ENCODE measurements at places on chromosomes 1 and 21.

- DNase-seq: no peak
Observed at GRCh38 chr1:29753244-29753643, 516.9 kb downstream of the PTPRU start.

GRCh38 chr1:171344473-171344820, 30.5 kb downstream of the FMO4 start:
- no peak for DNase-seq

GRCh38 chr1:19133360-19133759, 76.7 kb downstream of the UBR4 start:
- no peak for DNase-seq

GRCh38 chr1:10795276-10796021, 997 bp downstream of the CASZ1 start:
- DNase-seq: no peak

DNA sequence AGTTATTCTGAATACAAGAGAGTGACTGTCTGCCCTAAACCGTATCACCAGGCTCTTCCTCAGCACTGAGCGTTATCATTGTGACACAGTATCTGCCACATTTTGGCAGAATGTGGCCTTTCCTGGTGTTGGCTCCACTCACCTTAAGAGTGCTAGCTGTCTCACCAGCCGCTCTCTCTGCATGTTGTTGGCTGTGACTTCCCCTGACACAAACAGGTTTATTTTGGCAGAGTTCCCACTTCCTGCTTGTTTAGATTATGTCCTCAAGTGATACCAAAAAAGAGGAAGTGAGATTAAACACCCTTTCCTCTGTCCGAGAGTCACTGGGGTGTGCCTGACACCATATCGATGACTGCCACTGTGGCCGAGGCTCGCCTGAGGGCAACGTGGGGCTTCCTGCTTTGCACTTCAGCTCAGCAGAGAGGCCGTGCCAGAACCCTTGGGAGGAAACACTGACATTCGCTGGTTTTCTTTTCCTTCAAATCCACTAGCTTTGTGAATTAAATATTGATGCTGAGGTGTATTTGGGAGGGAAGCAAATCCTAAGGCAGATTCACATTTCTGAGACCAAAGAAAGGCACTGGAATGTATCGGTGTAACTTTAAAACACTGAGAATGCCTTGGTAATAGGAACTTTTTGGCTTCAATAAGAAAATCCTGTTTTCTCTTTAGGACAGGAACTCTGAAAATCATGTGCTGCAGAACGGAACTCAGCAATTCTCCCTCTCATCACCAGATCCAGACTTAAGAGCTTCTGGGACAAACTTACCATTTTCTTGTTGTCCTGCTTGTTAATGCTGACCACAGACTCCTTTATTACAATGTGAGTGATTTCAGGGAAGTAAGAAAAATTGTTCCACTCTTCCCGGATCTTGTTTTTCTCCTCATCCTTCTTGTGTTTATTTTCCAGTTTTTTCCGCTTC, 102.1 kb downstream of the JAK1 start:
- peak; percentile 99 for DNase-seq

GRCh38 chr1:1430992-1431844, 4.3 kb upstream of the VWA1 start:
- no peak for DNase-seq

DNA sequence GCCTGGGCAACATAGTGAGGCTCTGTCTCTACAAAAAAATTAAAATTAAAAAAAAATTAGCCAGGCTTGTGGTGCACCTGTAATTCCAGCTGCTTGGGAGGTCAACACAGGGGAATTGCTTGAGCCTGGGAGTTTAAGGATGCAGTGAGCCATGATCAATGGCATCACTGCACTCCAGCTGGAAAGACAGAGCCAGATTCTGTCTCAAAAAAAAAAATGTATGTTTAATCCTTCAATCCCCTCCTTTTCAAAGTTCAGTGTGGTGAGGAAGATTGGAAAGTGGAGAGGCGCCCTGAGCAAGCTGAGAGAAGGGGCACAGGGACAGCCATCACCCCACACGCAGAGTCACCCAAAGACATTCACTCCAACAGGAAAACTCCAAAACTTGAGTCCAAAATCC, 97.7 kb upstream of the BACE2 start:
- no peak for DNase-seq

GRCh38 chr1:92504291-92505014, 17.7 kb upstream of the GFI1 start:
- DNase-seq: no peak

- no peak for DNase-seq
Observed at GRCh38 chr1:59063501-59063900, 233.4 kb upstream of the FGGY start.

DNA sequence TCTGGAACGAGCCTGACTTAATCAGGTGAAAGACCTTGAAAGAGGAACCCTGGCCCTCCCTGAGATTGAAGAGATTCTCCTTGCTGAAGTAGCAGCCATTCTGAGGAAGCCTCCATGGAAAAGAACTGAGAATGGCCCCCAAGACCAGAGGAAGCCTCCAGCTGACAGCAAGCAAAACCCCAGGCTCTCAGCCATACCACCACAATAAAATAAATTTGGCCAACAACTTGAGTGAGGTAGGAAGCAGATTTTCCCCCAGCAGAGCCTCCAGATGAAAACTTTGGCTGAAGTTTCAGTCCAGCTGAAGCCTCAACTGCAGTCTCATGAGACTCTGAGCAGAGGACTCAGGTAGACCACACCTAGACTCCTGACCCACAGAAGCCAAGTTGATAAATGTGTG, 34.0 kb upstream of the SLAMF9 start:
- DNase-seq: no peak

- no peak for DNase-seq
Observed at GRCh38 chr1:204216236-204216635, 2.4 kb upstream of the GOLT1A start.

DNA sequence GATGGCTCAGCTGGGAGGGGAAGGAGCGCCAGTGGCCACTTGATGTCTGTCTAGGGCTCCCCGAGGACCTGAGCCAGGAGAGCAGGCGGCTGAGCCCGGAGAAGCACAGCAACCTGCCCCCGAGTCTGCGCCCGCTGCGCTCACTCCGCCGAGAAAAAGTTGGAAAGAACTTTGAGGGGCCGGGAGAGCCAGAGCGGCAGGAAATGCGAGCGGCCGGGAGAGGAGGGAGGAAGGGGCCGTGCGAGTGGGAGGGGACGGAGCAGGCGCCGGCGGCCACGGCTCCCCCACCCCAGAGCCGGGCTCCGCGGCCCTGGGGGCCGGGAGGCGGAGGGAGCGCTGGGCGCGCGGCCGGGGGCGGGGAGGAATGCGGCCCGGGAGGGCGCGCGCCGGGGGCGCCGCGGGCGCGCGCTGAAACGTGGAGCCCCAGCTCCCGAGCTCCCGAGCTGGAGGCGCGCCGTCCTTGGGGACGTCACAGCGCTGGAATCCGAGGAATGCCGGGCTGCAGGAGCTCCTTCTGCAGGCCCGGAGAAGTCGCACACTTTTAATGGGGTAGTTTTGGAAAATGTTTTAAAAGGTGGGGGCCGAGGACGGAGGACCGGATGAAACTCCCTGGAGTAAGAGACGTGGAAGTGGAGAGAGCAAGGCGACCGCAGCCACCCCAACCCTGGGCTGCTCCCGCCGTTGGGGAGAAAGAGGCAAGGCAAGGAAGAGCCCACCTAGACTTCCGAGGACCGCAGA, at the start of gene PTPN14:
TSS of gene PTPN14 (minus strand) at position 167 of the 738 bp plus-strand sequence. CDS start 86,799 bp downstream, outside the sequence.
- peak; percentile 15 for DNase-seq

DNA sequence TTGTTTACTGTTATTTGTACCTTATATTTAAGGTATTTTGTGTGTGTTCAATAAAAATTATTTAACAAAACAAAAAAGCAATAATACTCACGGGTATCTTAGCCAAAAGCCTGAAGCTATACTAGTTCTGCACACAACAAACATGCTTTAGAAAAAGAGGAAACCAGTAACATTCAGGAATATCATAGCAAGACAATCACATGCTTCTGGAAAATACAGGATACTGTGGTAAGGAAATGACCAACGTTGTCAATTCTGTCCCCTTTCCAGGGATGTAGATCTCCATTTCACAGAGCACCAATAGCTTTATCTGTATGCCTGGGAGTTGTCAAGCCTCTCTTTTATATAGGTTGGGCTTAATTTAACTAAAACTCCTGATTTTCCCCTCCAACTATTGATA, 288.4 kb downstream of the SMYD3 start:
- no peak for DNase-seq

DNA sequence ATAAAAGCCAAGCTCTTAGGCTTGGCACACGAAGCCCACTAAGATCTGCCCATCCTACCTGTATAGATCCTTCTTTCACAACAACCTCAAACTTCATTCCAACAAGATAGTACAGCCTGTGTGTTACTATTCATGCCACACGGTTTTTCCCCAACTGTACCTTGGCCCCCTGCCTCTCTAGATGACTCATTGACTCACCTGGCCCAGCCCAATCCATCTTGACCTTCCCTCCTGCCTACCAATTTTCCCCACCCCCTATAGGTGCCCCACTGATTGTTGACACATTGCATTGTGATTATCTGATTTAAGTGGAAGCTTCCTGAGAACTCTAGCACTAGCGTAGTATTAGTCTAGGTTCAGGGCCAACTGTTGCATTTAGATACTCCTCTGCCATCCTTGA, 2.0 kb upstream of the CD101 start:
- DNase-seq: no peak

- DNase-seq: no peak
Observed at GRCh38 chr1:27108588-27108987, 46.3 kb downstream of the SLC9A1 start.

DNA sequence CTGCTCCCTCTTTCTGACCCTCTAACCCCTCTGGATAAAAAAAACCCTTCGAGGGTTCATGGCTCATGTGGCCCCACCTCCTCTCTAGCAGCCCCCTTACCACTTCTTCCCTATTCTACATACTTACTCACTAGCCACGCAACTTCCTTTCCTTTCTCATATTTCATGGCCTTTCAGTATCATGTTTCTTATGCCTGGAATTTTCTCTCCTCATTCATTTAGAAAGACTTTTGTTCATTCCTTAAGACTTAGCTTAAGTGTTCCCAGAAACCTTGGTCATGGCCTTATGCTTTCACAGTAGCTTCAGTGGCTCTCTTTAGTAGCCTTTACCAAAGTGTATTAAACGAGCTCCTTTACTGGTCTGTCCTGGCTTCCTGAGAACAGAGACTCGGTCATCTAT, 6.1 kb downstream of the ACP6 start:
- DNase-seq: no peak

DNA sequence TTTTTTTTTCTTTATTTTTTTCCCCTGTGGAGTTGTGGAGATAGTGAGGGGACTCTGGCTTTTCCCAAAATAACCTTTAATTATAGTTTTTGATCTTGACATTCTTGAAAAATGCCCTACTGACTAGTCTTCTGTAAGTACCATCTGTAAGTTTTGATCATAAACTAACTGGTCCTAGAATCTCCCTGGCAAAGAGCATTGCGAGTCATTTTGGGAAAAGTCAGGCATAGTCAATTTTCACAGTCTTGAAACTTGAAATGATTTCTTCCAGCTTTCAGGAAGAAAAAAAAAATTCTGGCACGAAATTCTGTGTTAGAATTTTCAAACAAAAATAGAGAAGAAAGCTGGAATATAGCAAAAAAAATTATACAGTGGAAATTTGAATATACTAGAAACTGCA, 181.2 kb upstream of the SNX7 start:
- DNase-seq: no peak

GRCh38 chr1:23897083-23897482, 16.1 kb downstream of the CNR2 start:
- peak; percentile 80 for DNase-seq

DNA sequence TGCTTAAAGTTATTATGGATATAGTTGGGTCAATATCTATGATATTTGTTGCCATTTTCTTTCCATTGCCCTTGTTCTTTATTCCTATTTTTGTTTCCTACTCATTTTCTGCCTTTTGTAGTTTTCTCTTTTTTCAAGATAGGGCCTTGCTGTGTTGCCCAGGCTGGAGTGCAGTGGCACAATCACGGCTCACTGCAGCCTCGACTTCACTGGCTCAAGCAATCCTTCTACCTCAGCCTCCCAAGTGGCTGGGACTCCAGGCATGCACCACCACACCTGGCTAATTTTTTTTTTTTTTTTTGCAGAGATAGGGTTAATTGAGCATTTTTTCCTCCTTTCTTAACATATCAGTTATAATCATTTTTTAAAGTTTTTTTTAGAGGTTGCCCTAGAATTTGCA, 92.7 kb downstream of the TOMM20 start:
- no peak for DNase-seq

GRCh38 chr1:4124631-4125145, 224.6 kb upstream of the C1orf174 start:
- no peak for DNase-seq

GRCh38 chr1:94384485-94385265, 33.5 kb upstream of the ABCD3 start:
- DNase-seq: peak; percentile 64

GRCh38 chr21:46046471-46046870, 51.4 kb upstream of the COL6A2 start:
- no peak for DNase-seq

- no peak for DNase-seq
Observed at GRCh38 chr21:33088384-33088783, 18.4 kb downstream of the OLIG1 start.

- peak; percentile 77 for DNase-seq
Observed at GRCh38 chr1:39955547-39956539, 898 bp downstream of the MFSD2A start.

- DNase-seq: no peak
Observed at GRCh38 chr1:230359992-230360668, 66.0 kb downstream of the PGBD5 start.

DNA sequence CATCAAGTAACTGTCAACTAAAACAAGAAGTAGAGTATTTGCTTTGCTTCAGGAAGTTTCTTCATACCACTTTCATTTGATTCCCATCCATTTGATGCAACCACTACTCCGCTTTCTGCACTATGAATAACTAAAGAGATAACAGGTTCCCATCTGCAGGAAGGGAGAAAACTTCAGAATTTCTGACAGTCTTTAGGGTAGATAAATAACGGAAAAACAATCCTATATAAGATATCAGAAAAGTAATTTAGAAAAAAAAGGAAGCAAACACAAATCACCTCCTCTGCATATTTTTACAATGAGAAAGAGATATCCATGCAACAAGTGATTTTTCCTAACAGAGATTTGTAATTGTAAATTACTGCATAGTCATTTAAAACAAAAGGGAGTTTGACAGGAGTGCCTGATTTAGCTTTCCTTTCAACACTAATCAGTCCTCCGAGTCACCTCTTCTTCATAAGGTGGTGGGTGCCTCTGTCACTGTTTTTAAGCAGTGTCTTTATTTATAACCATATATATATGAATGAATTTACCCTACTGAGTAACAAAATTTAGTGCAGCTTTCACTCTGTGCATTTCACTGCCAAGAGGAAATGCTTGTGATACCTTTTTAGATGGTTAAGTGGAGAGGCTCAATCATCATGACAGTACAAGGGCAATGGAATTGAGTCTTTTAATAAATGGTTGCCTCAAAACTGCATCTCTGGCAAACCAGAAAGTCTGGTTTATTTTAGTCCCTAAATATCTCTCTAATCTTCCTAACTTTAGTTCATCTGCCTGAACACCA, 1920.4 kb downstream of the MRPL39 start:
- DNase-seq: no peak

- DNase-seq: no peak
Observed at GRCh38 chr1:2360588-2361364, 30.6 kb downstream of the MORN1 start.

- no peak for DNase-seq
Observed at GRCh38 chr21:38680401-38680800, 125.3 kb upstream of the ETS2 start.

GRCh38 chr1:205344066-205344928, 12.4 kb downstream of the KLHDC8A start:
- DNase-seq: peak; percentile 83

All from hematopoietic multipotent progenitor cell treated with erythropoietin and hydrocortisone succinate and interleukin-3 and kit ligand, for 4 days (in vitro differentiated cells).